ENCODE measurements at places on chromosomes 3 and 15.

DNA sequence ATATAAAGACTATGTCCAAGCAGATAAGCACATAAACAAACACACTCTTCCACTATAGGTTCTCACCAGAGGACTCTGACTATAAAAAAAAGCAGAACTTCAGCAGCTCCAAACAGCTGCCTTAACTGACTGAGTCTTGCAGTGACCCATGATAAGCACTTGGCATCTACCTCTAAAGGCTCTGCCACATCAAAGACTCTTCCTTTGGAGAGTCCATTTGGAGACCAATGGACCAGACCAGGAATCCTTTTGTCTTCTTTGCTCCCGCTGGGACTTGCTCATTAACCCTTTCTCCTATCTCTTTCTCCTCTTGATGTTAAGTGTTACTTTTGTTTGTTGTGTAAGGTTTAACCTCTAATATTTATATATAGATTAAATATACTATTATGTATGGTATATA is 424.1 kb downstream of the RSL24D1 start:
- DNase-seq: no peak

- DNase-seq: no peak
Measured at GRCh38 chr3:117630885-117631284, 921.3 kb downstream of the TUSC7 start.

- DNase-seq: no peak
Measured at GRCh38 chr3:11606090-11606784, 37.5 kb downstream of the VGLL4 start.

GRCh38 chr15:73078722-73079121 is 26.5 kb downstream of the NEO1 start:
- peak; percentile 96 for DNase-seq

DNA sequence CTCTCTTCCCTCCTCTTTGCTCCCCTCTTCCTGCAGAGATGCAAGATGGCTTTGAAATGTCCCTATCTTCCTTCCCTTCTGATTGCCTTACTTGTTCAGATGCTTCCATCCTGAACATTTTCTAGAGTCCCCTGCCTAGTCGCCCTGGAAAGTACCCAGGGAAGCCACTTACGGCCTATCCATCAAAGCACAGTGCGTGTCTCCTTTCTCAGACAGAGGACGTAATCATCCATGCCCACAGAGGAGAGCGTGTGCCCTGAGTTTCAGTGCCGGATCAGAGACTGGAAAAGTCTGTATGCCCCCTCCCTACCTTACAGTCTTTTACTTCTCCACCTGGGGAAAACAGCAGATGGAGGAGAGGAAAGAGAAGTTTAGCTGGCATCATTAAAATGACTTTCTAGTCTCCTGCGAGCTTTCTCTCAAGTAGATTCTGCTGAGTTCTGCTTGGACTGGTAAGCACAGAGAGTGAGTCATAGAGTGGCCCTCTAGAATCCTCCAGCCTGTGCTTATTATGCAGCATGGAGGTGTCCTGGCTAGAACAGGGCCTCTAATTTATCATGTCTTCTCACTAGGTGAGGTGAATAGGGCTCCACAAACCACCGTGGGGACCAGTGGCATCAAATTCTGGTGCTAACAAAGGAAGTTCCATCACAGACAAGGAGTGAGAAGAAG is 114.6 kb downstream of the SLCO3A1 start:
- DNase-seq: peak; percentile 29

DNA sequence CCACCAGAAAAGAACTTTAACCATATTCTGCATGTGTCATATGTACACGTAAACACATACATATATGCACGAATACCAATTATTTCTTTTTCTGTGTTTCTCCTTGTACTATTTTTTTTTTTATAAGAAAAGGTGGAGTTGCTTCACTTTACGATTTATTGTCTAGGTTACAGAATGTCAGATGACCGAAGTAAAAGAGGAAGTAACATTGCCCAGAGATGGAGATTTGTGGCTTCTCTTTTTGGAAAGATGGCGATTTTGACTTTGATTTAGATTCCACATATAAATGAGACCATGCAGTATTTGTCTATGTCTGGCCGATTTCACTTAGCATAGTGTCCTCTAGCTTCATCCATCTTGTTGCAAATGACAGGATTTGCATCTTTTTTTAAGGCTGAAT is 293.1 kb downstream of the SV2B start:
- DNase-seq: no peak

DNA sequence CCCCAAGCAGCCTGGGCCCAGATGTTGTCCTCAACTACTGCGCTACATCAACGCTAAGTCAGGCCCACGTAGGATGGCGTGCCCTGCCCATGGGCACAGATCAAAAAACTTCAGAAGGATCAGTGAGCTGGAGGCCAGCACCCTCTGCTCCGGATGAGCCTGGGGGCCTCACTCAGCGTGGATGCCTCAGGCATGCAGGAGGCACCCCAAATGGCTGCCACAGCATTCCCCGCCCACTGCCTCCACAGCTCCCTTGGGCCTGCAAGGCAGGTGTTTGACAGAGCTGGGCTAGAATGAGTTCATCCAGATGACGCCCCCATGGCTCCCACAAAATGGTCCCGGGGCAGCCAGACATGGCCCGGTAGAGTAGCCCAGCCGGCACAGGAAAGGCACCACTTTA is 7.1 kb downstream of the ATP2B2 start:
- DNase-seq: no peak

DNA sequence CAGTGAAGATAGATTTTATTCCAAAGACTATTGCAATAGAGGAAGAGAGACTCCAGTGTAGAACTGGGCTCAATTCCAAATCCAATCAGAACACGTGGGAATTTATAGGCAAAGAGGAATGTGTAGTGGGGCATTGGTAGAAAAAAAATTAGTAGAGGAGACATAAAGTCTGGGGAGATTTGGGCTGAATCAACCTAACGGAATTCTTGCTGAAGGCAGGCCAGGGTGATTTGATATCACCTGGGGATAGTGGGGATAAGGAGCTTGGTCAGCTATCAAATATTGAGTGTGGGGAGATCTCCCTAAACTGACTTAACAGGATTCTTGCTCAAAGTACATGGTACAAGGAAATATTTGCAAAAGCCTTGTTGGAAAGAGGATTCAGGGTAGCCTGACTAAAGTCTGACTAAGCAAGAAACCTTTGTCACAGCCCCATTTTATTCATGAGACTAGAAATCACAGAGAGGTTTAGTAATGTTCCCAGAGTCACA is 29.6 kb downstream of the SST start:
- peak; percentile 55 for DNase-seq

- no peak for DNase-seq
Measured at GRCh38 chr15:63418811-63419210, 37.2 kb upstream of the CA12 start.

DNA sequence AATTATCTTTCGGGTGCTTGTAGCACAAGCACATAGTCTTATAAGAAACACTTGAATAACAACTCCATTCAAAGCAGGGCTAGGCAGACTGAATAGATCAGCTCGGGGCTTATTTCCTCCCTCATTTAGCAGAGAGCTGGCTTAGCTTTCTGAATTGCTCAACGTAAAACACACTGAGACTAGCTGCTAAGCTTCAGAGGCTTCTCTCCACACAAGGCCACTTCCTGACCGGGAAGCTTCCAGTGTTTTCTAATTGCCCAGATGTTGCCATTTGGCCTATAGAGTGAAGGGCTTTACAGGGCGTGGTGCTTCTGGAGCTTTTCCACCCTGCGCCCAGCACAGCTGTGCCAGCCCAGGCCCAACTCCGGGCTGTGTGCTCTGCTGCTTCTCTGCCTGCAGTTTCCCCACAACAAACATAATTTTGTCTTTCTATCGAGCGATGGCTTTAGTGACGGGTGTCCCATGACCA is 16.6 kb downstream of the FAM240A start:
- no peak for DNase-seq

DNA sequence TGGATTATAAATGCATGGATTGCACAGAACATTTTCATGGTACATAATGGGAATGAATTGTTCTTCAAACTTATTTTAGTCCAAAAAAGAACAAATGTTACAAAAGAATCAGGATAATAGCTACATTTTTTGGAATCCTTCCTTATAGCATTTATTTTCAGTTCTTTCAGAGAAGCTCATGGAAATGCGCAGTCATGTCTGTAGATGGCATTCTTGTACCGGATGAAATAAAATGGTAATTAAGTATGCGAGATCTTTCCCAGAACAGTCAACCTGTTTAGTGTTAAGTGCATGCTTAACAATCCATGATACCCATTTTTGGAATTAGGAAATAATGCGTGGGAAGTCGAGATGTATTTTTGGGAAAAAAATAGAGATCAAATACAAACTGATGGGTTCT is 38.2 kb upstream of the GOLGA8B start:
- DNase-seq: no peak

DNA sequence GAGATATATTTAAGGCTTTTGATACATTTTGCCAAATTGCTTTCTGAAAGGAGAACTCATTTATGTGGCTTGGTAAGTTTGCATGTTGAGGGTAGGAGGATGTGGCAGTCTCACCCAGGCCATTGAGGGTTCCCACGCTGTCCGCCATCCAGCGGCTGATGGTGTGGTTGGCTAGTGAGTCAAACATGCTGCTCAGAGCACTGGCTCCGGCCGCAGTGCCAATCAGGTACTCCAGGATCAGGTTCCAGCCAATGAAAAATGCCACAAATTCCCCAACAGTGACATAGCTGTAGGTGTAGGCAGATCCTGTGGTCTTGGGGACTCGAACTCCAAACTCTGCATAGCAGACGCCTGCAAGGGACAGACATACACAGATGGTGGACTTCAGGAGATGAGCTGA is 82.3 kb downstream of the CLDN11 start:
- DNase-seq: no peak

DNA sequence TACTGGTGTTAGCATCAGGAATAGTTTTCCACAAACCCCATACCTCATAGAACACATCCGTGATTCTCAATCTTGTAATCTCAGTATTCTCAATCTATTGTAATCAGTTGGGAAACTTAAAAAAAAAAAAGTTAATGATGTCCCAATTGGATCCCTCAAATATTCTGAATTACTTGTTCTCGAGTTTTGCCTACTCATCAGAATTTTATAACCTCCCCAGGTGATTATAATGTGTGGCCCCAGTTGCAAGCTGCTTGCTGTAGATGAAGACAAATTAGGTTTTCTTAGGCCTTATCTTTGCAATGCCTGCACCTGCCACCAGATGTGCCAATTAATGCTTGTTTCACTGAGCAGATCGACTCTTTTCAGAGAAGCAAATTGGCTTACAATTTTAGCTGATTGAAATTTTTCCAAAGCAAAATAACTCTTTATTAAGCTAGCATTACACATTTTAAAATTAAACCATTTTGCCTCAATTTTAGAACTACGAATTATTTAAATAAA is 19.0 kb upstream of the DIPK2A start:
- no peak for DNase-seq

DNA sequence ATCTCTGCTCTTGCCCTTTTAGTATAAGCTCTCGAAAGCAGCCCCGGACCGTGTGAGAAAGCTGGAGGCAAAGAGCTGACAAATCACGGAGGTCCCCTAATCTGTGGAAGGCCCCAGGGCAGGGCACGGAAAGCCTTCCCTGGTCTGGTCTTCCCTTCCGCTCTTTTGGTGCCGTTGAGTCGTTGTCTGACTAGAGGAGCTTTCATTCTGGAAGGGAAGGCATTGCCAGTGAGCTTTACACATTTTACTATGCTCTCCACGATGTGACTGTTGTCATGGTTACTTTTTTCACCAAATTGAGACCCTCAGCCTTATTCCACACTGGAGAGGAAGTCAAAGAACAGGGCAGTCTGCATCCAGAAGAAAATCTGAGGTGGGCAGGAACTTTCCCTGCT is 71.7 kb downstream of the CYP19A1 start:
- no peak for DNase-seq

DNA sequence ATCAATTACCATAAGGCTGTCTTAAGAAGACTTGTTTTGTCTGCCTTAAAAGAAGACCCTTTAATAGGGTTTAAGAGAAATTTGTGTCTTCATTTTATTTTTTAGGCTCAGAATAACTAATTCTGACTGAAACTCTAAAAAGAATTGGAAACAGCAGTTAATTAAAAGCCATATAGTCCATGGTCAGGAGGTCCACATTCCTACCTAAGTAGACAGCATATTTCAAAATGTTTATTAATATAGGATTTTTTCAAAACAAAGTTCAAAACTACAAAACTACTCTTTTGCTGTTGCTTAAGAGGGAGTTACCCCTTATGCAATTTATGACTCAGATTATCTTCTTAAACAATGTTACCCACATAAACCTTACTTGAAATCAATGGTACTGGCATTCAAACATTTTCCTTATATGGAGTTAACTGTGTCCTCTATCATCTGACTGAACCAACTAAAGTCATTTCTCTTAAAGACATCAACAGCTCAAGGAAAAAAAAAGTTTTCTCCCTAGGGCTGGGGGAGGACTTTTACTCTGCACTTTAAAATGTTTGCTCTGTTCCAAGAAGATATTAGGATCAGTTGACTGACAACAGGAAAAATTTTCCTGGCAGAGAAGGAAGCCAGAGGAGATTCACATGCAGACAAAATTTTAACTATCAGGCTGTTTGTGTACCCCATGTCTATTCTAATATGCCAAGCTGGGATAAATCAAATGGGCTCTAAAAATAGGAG is 56.8 kb upstream of the NANOGP8 start:
- peak; percentile 72 for DNase-seq

DNA sequence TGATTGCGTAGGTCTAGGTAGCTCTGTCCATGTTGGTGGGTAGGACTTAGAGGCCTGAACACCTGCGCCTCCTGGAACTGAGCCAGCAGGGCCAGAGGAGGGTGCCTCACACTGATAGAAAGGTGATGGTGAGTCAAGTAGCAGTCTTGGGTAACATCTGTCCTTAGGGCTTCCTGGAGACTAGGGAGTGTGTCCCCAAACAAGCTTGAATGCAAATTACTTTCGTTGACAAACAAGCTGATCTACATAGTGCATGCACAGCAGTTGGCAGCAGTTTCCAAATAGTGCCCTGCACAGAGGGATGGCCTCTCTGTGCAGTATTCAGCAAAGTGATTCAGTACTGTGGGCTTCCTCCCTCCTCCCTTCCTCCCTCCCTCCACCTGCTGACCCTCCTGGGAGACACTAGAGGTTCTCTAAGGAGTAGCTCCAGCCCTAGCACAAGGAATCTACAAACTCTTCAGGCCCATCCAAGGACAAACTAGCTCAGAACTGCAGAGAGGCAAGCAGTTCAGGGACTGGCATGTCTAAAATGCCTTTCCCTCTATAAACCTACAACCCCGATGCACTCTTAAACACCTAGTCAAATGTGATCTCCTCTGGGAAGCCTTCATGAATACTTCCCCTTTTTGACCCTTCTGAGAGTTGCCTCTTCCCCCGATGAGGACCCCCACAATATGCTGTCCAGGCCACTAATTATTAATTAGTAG is 61.0 kb downstream of the TLE3 start:
- DNase-seq: no peak

GRCh38 chr3:16142350-16143025 is 32.0 kb upstream of the GALNT15 start:
- no peak for DNase-seq

GRCh38 chr3:98371186-98371585 is 17.5 kb downstream of the OR5K4 start:
- DNase-seq: no peak

DNA sequence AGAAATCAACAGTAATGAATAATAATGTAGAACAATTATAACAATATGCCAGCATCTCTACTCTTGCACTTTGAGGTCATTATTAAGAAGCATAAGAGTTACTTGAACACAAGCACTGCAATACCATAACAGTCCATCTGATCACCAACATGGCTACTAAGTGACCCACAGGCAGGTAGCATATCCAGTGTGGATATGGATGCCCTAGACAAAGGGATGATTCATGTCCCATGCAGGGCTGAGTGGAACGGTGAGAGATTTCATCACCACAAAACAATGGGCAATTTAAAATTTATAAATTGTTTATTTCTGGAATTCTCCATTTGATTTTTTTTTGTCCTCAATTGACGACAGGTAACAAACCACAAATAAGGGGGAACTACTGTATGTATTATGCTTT is 107.7 kb upstream of the TSC22D2 start:
- peak; percentile 34 for DNase-seq

- peak; percentile 53 for DNase-seq
Measured at GRCh38 chr3:139198929-139199328, 144.9 kb upstream of the MRPS22 start.
